ENCODE measurements at places on chromosomes 3 and 15.

DNA sequence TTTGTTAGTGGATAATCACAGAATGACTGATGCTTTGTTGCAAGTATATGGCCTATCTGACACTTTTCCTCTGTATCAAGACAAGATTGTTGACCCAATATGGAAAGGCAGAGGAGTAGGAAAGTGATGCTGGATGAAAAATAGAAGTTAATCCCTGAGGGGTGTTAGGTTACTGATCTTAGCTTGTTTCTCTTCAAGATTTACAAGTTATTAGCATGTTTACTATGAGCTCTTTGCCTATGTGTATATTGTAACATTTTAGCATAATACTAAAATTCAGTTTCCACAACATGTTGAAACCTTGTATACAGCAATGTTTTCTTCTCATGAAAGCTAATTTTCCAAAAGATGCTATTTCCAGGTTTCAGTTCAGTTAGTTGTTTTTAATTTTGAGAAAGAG, 120.4 kb upstream of the CCNL1 start:
- no peak for DNase-seq

DNA sequence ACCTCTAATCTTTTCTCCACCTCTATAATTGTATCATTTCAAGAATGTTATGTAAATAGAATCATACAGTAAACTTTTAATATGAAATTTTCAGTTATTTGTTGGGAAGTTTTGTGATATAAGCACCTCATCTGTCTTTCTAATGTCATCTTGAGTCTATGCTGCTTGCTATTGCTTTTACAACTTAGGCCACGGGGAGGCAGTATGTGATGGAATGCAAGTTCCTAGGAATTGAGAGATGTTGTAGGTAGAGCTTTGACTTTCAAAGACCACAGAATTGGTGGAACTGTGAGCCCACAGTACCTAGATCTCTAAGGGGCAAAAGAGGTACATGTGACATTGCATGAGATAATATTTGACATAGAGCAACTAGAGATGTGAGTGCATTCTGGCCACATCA, 328.3 kb downstream of the MFSD1 start:
- DNase-seq: no peak

DNA sequence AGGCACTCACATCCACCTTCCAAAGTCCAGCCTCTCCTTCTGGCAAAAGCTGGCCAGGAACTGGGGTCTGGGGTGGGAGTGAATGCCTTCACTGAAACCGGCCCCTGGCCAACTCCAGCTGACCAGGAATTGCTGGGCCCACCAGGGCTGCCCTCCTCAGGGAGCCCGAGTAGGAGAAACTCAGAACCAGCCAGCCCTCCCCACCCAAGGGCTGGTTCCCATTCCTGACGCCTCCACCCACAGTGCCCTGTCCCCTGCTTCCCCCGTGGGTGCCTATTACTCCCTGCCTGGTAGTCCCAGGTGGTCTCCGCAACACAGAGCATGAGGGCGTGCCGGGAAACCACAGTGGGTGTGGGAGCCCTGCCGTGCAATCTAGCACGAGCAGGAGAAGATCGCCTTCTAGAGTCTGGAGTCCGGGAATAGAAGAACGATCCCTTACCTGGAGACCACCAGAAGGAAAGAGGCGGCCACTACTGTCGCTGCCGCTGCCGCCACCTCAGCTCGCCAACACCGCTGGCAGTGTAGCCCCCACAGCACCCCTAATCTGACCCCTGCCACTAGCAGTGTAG, 178.8 kb downstream of the POTEB3 start:
- DNase-seq: no peak

DNA sequence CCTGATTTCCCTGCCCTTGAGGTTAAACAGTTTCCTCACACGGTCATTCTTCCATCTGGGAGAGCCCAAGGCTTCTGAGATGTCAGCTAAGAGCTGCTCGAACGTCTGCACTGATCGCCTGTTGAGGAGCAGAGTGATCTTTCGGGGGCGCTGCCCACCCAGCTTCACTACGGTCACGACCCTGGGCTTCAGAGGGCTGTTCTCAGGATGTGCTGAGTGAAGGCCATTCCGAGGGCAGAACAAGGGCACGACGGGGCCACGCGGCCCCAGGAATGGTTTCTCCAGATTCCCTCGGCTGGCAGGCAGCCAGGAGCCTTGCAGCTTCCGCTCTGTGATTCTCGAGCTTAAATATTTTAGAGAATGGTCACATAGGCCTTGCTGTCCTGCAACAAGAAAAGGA, 25.7 kb downstream of the DCLK3 start:
- no peak for DNase-seq

- peak; percentile 56 for DNase-seq
Observed at GRCh38 chr15:100873029-100873677, 6.5 kb upstream of the ALDH1A3 start.

DNA sequence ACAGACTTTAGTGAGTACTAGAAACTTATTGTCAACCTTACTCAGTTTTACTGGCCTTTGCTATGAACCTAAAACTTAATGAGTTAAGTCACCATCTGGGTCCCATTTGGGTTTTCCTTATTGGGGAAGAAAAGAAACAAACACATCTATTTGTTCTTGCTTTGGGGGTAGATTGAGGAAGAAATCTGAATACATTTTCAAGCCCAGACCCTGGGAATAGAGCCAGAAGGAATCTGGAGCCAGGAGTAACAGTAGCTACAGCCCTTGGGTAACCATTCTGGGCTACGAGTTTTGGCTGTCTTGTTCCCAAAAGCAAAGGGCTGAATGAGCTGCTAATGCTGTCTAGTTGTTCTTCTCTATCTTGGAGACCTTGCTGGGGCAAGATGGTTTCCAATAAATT, 16.5 kb downstream of the SLC12A1 start:
- DNase-seq: no peak

- DNase-seq: no peak
Observed at GRCh38 chr15:71595846-71596553, 214.4 kb upstream of the NR2E3 start.

GRCh38 chr3:126049289-126050049, 34.5 kb downstream of the SLC41A3 start:
- no peak for DNase-seq

- DNase-seq: no peak
Observed at GRCh38 chr3:126127904-126128303, 44.0 kb upstream of the SLC41A3 start.

- DNase-seq: no peak
Observed at GRCh38 chr15:25847051-25847450, 16.1 kb downstream of the ATP10A start.

DNA sequence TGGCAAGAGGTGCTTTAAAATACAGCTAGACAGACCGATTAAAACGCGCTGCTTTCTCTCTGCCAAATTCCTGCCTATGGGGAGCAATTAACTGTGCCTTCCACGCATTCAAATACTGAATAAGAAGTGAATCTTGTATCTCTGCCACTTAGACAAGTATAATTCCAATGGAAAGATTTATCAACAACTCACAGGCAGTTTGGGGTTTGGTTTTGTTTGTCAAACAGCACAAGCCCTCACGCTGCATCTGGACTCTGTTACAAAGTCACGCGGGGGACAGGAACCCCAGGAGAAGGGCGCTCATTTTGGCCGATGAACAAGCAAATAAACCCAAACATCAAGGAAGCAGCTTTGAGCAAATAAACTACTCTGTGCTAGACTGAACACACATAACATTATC, 61.8 kb upstream of the TMCO5A start:
- no peak for DNase-seq

GRCh38 chr15:99441871-99442251, 123.9 kb upstream of the MEF2A start:
- no peak for DNase-seq

GRCh38 chr3:150074697-150075416, 104.2 kb upstream of the PFN2 start:
- no peak for DNase-seq

DNA sequence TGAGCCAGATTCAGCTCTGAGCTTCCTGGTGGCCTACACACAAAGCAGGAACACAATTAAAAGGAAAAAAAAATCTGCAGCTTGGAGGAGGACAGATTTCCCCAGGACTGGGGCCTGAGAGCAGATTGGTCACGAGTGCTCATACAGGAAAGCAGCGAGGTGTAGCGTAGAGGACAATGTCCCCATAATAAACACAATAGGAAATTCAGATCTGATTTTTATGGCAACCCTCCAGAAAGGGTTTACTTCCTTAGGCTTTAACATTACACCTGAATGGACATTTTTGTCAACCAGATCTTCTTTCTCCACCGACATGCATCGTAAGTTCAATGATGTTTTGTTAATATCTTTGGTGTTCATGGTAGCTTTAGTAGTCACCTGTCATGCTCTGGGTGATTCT, 23.3 kb downstream of the SLC6A20 start:
- DNase-seq: no peak

DNA sequence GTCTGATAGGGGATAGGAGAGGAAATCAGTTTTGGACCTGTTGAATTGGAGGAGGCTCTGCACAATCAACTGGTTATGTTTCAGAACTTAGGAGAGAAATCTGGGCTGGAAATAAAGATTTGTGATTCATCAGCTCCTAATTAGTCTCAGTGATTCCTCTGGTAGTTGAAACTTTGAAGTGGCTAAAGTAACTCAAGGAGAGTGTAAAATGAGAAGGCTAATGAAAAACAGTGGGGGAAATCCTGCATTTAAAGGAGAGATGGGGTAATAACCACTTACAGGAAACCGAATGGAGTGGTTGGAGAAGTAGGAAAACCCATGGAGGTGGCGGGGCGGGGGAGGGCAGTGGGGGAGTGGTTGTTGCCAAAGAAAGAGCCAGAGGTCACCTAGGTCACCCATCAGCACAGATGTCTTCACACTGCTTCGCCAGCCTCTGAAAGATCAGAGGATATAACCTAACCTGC, 32.6 kb downstream of the MAP2K5 start:
- DNase-seq: no peak

GRCh38 chr3:67198374-67198773, 200.3 kb downstream of the KBTBD8 start:
- no peak for DNase-seq

DNA sequence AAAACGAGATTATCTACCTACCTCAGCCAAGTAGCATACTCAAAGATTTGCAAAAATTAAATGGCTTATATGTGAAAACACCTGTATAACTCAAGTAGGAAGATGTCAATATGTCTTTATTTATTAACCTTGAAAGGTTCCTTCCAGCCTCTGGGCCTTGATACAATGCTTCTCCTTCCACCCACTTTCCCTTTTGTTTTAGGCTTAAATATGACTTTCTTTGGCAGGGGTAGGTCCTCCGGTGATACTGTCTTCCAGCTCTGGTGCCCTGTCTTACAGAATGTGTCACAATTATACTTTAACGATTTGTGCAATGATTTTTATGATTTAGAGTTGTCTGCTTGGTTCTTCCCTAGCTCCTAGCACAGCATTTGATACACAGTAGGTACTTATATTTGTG, 4.1 kb downstream of the LINS1 start:
- no peak for DNase-seq

- no peak for DNase-seq
Observed at GRCh38 chr15:51580982-51581381, 41.6 kb downstream of the DMXL2 start.

DNA sequence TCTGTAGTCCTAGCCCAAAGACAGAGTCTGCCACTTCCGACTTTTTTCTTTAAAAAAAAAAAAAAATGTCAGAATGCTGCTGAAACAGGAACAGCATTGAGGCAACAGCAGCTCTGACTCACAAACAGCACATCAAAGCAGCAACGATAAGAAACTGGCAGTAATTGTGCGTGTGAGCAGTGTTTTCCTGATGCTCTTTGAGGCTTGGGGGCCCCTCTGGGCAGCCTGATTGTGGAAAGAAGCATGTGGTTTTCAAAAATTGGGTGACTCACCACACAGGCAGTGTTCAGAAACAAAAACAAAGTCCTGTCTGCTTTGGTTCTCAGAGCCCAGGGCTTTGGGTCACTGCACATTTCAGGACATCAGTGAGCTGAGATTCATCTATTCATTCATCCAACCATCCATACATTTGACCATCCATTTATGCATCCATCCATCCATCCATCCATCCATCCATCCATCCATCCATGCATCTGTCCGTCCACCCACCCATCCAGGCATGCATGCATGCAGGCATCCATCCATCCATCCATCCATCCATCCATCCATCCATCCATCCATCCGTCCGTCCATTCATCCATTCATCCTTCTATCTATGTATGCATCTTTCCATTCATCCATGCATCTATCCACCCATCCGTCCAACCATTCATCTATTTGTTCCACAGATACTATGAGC, 308.4 kb downstream of the RPLP1 start:
- DNase-seq: peak; percentile 80

DNA sequence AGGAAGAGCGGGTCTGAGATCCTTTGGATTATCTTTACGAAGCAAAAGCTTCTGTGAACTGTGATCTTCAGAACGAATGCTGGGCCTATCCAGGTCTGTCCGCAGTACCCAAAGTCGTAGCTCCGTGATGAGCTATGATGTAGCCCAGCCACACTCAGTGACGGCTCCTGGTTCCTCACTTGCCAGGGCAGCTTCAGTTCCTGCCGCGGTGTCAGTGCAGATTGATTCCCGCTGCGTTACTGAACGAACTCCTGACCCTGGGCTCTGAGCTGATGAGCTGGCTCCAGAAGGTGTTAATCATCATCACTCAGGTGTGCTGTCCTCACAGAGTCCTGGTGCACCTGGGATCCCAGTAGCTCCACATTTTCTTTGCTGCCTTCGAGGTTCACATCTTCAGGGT, 45.0 kb downstream of the TMEM44 start:
- DNase-seq: no peak

GRCh38 chr3:25457671-25458419, 29.8 kb downstream of the RARB start:
- DNase-seq: no peak
